ENCODE measurements at places on chromosomes 6 and 20.
A peak's percentile ranks its signal among the peaks of the same experiment; 100 is the strongest.

DNA sequence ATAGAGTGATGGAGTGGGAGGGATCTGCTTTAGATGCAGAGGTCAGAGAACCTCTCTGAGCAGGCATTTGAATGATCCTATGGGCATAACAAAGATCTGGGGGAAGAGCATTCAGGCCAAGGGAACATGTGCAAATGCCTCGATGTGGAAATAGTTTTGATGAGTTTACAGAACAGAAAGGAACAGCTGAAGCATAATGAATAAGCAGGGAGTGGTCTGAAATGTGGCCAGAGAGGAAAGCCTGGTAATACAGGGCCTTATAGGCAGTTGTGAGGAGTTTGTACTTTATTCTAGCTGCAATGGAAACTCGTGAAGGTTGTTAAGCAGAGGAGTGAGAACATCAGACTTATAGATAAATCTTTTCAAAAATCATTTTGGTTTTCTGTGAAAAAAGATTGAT is 33.0 kb upstream of the ME1 start:
- no peak for DNase-seq

- no peak for DNase-seq
Observed at GRCh38 chr6:122736616-122737015, 42.9 kb upstream of the FABP7 start.

GRCh38 chr6:37492991-37493660 is 6.6 kb downstream of the CCDC167 start:
- DNase-seq: no peak

GRCh38 chr6:43125555-43125954 is 45.5 kb upstream of the SRF start:
- no peak for DNase-seq

DNA sequence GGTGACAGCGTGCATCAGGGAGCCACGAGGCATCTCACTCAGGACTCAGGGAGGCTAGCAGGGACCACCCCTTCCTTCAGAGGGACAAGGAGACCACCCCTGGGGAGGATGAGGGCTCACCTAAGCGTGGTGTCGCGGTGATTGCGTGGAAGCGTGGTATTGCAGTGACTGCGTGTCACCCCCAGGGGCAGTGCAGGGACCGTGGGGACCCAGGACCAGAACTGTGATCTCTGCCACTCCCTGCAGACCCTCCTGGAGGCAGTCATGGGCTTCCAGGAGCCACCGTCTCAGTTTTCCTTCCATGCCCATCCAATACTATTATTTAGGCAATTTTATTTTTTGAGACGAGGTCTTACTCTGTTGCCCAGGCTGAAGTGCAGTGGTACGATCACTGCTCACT is 147.1 kb downstream of the TAF4 start:
- DNase-seq: no peak

GRCh38 chr6:30793521-30794194 is 49.3 kb upstream of the IER3 start:
- no peak for DNase-seq

DNA sequence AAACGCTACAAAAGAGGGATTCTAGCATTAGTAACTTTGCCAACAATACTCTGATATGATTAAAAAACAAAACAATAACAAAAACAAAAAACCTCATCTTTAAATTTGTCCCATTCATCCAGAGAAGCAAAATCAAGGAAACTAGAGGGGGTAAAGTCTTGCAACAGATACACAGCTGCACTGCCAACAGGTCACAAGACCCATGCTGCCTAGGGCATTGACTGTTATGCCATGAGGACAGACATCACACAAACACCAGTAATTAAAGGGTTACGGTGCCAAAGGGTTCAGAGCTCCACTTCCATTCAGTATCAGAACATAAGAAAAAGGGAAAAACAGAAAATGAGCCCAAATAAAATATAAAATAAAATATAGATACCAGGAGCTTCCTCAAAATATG is 1.6 kb downstream of the TBC1D20 start:
- no peak for DNase-seq

- DNase-seq: no peak
Observed at GRCh38 chr6:93731306-93731705, 311.9 kb upstream of the EPHA7 start.

- DNase-seq: no peak
Observed at GRCh38 chr6:81938014-81938856, 185.8 kb upstream of the TENT5A start.

DNA sequence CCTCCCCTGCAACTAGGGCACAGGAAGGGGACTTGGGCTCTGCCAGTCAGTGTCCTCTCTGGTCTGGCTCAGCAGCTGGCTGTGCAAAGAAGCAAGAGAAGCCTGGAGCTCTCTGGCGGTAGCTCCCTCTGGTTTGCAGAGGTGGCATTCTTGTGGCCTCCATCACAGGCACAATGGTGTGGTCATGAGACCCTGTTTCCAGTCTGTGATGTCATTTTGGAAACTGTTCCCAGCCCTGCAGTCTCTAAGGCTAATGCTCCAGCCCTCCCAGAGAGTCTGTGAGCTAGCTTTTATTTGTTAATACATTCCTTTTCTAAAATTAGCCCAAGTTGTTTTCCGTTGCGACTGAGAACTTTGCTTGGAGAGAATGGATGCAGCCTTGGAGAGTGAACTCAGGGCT is 69.5 kb upstream of the FOXQ1 start:
- DNase-seq: no peak

GRCh38 chr20:9179193-9179802 is 110.4 kb downstream of the PLCB4 start:
- no peak for DNase-seq

- DNase-seq: no peak
Observed at GRCh38 chr20:16947479-16947878, 199.3 kb downstream of the OTOR start.

DNA sequence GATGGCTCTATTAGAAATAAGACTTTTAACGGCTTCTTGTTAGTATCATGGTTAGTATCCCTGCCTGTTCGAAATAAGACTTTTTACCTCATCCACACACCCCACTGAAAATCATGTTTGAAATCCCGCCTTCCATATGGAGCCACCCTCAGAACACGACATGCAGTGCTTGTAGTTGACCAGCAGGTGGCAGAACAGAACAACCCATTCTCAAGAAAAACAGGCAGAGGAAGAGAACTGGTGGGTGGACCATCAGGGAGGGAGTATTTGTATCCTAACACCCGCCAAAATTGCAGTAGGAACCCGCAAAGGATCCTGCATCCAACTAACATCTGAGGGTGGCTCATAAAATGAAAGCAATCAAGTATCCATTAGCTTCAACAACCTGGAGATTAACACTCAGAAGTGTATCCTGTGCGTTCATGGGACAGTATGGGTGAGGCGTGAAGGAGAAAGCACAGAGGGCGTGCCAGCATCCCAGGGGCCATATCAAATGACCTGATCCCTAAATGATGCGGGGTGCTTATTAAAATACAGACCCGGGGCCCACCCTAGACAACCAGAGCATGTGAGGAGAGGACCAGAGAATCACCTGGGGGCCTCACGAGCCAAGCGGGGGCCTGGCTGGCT is 89.6 kb upstream of the NHSL1 start:
- DNase-seq: peak; percentile 21

DNA sequence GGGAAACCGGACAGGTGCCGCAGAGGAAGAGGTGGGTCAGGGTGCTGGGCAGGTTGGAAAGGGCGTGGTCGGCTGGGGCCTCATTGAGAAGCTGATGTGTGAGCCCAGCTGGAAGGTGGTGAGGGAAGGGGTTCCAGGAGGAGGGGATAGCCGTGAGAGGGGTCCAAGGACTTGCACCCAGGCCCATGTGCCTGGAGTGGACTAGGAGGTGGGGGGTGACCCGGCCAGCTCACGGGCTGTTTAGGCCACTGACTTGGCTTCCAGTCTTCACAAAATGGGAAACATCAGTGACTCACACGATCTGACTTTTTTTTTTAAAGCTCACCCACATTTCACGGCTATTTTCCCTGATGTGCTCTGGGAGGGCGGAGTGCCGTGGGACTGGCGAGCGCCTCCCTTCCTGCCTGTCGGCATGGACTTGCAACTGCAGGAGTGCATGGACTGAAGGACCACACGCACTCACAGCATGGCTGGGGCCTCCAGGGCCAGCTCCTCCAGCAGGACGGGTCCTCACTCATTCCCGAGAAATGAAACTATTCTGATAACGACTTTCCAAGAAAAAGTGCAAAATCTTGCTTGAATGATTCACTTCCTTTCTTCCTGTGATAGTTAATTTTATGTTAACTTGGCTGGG is 13.5 kb upstream of the PDE10A start:
- DNase-seq: no peak

- no peak for DNase-seq
Observed at GRCh38 chr6:146135167-146135566, 106.3 kb downstream of the GRM1 start.

DNA sequence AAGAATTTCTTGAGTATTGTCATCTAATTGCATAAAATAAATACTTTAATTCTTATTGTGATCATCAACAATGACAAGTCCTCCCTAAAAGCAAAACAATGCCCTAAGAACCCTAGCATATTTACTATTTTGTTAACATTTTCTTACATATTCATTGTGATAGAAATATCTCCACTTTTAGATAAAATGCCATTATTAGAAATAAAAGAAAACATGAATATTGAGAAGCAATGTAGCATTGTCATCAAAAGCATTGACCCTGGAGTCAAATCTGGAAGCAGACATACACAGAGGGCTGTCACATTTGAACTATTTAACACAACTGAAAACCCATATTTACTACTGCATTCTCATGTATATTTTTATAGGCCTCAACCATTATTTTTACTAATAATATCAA is 257.7 kb downstream of the SYNE1 start:
- no peak for DNase-seq

- no peak for DNase-seq
Observed at GRCh38 chr6:37085198-37085597, 79.7 kb downstream of the FGD2 start.

DNA sequence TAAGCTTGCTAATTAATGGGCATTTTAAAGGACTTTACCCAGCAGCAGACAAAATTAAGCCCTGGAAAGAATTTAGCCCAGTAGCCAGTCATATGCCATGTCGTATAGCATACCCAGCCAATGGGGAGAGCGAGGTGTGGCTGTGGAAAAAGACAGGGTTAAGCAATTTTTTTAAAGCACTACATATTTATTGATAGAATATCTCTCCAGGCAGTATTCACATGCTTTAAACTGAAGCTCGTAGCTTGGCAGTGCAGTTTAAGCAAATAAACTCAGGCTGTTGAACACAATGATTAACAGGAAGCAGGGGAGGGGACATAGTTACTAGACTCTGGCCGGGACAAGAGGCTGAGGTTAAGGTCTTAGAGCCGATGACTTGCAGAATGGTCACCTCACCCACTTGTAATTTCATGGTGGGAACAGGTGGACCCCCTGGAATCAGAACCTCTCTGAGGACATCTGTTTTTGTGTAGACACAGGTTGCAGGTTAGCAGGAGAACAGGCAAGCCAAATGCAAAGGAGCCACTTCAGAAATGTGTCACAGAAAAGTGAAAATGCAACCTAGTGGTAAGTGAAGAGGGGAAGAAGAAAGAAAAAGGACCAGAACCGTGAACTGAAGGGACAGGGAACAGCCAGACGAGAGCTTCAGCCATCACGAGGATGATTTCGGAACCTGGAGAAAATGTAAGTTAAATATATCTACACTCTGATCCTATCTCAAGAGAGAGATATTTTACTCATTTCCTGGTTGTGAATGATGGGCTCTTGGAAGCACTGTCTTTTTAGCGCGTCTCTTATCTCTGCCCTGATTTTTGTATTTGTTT is 7.2 kb downstream of the GCNT2 start:
- no peak for DNase-seq

GRCh38 chr6:112990971-112991370 is 643.8 kb downstream of the RFPL4B start:
- no peak for DNase-seq

Data from T-helper 1 cell (primary cell).